ENCODE measurements at places on chromosomes 1 and 21.

GRCh38 chr1:21657456-21658190 lies 11.5 kb downstream of the RAP1GAP start:
- DNase-seq, result no peak

- DNase-seq, result no peak
Measured at GRCh38 chr1:228747301-228747935, 12.1 kb downstream of the RHOU start.

DNA sequence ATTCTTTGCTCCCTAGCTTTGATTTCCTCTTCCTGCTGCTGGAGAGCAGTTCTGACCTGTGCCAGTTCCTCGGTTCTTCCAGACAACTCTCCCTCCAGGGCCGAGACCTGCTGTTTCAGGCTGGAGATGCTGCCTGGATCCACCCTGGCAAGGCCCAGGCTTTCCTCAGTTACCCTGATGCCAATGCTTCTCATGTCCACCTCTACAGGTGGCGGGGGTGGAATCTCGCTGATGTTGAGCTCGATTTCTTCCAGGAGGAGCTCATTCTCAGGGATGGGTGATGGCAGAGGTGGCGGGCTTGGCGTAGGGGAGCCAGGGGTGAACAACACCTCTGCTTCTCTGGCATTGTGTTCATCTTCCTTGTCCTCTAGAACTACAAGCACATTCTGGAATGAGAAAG lies 45.3 kb downstream of the KANK4 start:
- DNase-seq, result no peak

DNA sequence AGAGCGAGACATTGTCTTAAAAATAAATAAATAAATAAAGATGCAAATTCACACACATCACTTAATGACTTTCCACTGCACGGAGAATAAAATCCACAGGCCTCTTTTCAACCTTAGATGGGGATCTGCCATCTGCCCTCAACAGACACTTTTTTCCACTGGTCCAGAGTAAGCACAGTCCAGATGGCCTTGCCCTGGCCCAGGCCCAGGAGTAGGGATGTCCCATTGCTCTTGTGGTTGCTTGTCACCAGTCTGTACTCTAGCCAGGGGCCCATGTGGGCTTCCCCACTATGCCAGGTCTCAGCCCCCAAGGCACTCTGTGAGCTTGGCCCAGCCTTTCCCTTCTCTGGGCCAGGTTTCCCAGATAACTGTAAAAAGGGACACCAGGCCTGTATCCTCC lies 17.4 kb downstream of the PLOD1 start:
- DNase-seq, result no peak

DNA sequence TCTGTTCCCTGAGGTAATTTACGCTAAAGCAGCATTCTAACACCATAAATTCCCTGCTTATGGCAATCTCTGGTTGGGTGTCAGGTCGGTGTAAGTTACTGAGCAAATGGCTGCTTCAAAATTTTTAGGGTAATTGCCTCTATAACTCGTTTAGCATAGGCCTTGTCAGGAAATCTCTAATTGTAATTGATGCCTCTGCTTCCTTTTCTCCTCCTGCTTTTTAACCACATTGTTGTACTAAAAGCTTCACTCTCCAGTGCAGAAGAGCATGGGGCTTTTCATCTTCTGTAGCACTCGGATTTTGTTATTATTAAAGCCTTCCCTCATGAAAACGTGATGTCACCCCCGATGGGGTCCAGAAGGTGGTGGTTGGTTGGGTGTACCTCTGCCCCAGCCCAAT lies 141.6 kb upstream of the NBPF11 start:
- no peak for DNase-seq

- DNase-seq, result no peak
Measured at GRCh38 chr1:53601031-53601745, 137.8 kb downstream of the GLIS1 start.

DNA sequence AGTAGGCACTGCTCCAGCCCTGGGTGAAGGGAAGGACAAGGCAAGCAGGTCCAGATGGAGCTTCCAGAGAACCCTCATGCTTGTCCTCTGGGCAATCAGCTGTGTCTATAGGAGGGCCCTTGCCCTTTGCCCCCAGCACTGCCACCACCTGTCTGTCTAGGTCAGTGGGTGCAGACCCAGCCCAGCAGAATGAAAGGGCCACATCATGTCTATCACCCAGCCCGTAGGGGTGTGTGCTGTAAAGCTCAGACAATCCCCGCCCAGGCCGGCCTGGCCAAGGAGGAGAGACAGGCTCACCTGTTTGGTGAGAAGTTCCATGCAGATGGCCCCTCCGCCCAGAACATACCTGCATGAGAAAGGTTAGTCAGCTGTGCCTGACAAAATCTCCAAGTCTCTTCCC lies 7.0 kb downstream of the UBE2Q1 start:
- no peak for DNase-seq

DNA sequence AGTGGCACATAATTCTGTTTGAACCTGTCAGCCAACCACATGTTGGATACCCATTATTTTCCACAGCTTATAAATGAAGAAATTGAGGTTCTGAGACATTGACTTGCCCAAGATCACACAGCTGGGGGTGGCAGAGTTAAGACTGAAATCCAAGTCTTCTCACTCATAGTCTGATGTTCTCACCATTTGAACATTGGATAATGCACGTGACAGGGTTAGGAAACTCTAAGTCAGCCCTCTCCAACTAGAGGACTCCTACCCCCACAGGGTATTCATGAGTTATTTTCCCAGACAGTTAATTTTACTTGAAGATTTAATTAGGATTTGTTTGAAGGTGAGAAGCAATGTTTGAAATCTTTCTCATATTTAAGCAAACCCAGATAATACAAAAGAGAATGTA lies 38.1 kb upstream of the C1orf105 start:
- no peak for DNase-seq

DNA sequence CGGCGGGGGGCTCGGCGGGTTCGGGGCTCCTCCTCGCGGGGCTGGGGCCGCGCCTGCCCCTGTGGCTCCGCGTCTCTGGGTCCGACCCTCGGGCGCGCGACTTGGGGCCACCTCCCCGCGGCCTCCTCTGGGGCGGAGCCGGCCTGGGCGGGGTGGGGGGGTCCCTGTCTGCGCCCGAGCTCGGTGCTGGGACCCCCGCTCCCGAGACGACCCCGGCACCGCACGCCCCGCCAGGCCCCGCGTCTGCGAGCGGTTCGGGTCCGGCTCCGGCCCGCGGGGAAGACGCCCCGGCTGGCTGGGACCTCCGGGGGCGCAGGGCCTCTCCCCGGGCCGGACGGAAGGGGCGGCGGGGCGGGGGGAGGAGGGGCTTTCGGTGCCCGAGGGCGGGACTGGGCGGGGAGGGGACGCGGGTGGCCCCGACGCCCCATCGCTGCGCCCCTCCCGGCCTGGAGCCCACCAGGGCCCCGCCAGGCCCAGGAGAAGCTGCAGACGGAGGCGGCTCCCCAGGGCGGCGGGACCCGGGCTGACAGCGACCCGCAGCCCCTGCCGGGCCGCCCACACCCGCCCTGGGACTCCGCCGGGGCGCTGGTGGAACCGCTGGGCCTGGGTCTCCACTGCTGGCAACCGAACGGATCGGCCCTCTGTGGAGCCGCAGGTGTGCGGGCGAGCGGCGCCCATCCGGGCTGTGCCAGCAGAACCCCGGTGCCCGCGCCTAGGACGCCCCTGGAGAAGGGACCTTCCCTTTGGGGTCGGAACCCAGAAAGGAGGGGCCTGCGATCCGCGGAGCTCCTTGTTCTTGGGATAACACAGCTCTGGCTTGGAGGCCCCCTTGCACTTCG lies 610 bp downstream of the COL6A2 start:
- DNase-seq, result peak; percentile 18
